ENCODE measurements at places on chromosomes 5 and 9.
A peak's percentile ranks its signal among the peaks of the same experiment; 100 is the strongest.

- DNase-seq = no peak
Measured at GRCh38 chr5:82205005-82205404, 73.1 kb downstream of the RPS23 start.

- no peak for DNase-seq
Measured at GRCh38 chr5:665541-665955, 27.6 kb downstream of the TPPP start.

- peak; percentile 93 for DNase-seq
Measured at GRCh38 chr5:74643111-74643562, 2.6 kb upstream of the ENC1 start.

DNA sequence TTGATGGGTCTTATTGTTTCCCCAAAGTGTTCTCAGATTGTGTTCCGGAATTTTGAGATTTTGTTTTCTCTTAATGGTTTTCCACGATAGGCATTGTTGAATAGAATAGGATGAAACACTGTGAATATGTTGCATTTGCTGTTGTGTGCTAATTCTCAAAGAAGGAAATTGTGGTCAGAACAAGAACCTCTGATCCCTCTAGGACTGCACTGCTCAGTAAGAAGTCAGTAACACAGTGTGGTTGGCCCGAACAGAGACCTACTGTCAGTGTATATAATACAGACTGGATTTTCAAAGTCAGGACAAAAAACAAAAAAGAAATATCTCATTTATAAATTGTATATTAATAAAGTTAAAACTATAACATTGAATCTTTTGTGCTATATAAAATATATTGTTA, 494.8 kb downstream of the MAT2B start:
- no peak for DNase-seq

DNA sequence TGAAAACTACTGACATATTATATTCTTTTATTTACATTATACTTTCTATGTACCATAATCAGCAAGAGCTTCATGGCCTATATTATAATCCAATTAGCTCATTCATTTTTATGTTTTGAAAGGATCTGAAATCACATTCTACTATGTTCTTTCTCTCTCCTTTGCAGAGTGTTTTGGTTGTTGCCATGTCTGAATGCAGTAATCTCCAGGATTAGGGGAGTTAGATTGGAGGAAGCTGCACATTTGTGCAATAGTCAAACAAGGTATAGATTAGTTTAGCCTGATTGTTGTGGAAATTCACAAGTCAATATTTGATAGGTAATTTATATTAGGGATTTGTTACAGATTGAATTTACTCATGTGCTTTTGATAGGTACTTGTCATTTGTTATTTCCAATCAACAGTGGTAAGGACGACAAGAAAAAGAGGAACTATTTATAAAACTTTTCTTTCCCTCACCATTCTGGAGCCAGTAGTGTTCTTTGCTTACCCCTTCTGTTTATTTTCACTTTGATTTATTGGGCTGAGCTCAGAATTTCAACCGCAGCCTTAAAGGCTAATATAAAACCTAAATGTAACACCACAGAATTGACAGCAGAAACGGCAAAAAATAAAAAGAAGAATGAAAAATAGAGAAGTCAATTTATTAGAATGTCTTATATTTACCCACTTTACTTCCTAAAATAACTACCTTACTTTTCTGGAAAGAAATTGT, 597.0 kb downstream of the CHSY3 start:
- no peak for DNase-seq

GRCh38 chr5:71586052-71586940, 844 bp upstream of the MCCC2 start:
- peak; percentile 38 for DNase-seq

DNA sequence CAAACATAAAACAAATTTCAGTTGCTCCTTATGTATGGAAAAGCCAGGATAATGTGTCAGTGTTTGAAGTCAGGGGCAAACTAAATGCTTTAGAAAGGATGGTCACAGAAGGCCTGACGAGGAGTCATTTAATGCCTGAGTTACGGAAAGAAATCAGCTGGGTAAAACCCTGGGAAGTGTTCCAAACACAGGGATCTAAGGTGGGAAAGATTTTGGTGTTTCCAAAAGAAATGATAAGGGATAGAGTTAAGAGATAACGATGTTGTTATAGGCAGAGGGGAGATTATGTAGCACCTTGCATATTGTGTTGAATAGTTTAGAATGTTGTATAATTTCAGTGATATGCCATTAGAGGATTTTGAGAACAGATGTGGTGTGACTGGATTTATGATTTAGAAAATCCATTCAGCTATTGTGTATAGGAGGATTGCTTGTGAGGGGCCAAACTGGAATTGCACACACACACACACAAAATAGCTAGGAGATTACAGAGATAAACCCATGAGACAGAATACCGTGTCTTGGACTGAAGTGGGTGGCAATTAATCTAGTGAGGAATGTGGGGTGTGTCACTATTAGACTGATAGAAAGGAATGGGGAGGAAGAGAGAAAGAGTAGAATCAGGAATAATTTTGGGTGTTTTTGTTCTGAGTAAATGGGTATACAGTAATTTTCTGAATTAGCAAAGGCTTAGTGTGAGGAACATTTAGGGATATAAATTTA, 274.2 kb upstream of the DAB2 start:
- no peak for DNase-seq

- no peak for DNase-seq
Measured at GRCh38 chr5:1100664-1101574, 10.9 kb downstream of the SLC12A7 start.

DNA sequence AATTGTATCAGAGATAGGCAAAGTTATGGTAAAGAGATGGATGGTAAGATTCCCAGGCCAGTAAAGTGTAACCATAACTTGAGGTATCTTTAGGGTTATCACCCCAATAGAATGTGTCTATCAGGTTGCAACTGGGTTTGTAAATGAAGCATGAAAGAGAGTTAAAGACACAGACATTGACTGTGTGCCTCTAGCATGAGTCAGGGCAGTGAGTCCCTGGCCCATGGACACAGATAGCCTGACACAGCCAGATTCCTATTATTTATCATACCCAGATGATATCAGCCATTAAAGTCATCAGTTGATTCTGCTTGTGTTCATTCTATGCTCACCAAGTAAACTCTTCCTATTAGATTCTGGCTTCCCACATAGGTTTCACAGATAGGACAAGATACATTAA, 33.5 kb upstream of the SNAPC3 start:
- DNase-seq = no peak

DNA sequence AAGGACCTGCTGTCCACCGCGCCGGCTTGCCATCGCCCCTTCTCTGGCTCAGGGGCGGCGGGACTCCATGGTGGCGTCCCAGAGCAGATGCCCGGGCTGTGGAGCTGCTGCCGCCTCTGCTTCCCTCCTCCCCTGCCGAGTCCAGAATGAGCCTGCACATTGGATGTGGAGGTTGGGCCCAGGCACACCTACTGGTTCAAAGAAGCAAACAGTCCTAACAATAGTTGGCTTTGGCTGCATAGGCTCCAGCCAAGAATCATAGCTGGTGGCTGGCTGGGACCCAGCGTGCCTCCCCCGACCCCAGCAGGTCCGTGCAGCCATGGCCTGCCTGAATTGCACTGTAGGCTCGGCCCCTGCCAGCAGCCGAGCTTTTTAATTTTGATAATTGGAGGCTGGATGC, 25.8 kb downstream of the ADAMTSL2 start:
- DNase-seq = no peak

- peak; percentile 13 for DNase-seq
Measured at GRCh38 chr5:96293966-96294883, 138.8 kb downstream of the PCSK1 start.

GRCh38 chr5:69024241-69024651, 69.6 kb upstream of the SLC30A5 start:
- peak; percentile 20 for DNase-seq

GRCh38 chr5:146388386-146388785, 49.7 kb downstream of the POU4F3 start:
- peak; percentile 36 for DNase-seq

- no peak for DNase-seq
Measured at GRCh38 chr9:21638104-21638503, 156.0 kb upstream of the IFNE start.

- DNase-seq = peak; percentile 15
Measured at GRCh38 chr5:130222573-130222972, 318.3 kb downstream of the CHSY3 start.

DNA sequence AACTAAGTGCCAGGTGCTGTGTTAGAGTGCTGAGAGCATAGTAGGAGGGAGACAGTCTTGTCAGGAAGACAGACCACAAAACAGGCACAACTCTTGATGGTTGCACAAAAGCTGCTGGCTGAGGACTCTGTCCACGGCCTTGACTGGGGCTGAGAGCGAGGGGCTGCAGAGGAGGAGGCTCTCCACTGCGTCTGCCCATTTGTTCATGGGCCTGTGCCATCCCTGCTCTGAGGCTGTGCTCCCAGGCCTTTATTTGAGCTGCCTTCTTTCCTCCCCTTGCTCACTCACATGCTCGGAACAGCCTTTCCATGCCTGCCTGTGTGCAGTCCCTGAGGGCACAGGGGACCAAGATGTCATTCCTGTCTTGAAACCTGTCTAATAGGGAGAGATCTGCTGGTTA, 147.8 kb downstream of the CACNA1B start:
- DNase-seq = no peak

GRCh38 chr9:81146684-81147337, 542.5 kb downstream of the TLE1 start:
- peak; percentile 75 for DNase-seq

DNA sequence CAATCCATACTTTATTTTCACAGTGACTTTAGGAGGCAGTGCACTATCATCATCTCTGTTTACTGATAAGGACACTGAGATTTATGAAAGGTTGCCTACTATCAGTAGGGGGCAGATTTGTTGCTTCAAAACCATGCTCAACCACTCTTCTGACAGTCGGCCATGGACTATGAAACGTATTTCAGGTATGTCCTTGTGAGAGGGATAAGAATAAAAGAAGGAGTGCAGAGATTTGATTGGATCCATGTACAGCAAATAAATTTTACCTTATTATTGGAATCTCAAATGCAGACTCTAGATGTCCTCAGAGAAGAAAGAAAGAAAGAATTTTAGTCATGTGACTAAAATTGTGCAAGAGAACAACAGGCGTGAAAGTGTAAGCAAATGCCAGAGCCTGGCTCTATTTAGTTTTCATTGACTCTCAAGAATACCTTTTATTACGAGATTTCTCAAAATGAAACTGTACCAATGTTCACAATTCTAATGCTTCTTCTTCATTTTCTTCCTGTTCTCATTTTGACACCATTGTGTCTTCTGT, 296.6 kb upstream of the RASA1 start:
- no peak for DNase-seq

GRCh38 chr5:83956386-83956785, 235.7 kb upstream of the HAPLN1 start:
- DNase-seq = no peak

DNA sequence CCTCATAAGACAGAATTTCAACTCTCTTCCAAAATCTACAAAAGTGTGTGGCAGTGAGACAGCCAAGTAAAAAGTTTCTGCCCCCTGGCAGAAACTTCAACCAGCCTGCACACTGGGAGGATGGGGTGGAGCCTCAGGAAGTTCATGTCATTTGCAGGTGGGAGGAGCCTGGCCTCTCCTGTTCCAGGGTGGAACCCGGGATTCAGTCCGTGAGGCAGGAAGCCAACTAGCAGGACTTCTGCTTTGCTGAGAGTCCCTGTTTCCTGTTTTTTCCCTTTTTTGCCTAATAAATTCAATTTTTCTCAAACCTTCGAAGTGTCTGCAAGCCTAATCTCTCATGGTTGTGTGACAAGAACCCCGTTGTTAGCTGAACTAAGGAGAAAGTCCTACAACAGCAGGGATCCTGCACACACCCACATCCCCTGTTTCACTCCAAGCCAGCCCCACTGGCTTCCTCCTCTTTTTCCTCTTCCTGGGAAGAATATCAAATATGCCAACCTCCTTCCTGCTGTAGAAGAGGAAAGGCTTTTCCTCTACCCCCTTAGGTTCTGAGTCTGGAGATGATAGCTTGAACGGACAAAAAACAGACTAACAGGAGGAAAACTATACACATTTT, 69.3 kb downstream of the ALDH7A1 start:
- peak; percentile 37 for DNase-seq

GRCh38 chr9:22035591-22036011, 26.5 kb upstream of the CDKN2B start:
- no peak for DNase-seq

GRCh38 chr9:85142496-85142911, 473.0 kb downstream of the NTRK2 start:
- DNase-seq = no peak

DNA sequence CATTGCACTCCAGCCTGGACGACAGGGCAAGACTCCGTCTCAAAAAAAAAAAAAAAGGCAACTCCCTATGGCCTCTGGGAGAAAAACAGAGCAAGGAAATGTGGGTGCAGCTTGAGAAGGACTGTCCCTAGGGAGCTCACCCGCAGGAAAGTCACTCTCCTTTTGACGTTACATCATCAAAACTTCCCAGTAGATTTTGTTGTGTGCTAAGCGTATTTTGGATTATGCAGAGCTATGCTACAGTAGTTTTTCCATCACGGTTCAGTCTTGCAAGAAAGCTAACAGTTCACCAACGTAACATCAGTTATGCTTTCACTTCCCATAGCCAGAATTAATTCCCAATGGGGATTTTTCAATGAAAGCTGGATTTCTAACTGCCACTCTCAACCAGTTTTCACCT, 138.8 kb downstream of the HSD17B3 start:
- no peak for DNase-seq

DNA sequence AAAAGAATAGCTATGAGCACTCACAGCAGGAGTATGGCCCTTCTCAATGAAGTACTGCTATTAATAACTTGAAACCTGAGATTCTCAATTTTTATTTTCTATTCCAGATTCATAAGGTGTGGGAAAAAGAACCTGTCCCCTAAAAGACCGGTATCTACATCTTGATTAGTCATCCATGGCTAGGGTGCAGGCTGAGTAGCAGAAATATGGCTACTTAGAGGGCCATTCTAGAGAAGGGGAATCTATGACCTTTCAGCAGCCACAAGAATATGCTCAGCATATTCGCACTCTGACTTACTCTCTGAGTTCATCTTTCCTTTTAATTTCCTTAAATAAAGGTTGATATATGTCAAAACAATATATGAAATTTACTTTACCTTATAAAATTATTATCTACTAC, 27.7 kb downstream of the WDR36 start:
- DNase-seq = no peak

DNA sequence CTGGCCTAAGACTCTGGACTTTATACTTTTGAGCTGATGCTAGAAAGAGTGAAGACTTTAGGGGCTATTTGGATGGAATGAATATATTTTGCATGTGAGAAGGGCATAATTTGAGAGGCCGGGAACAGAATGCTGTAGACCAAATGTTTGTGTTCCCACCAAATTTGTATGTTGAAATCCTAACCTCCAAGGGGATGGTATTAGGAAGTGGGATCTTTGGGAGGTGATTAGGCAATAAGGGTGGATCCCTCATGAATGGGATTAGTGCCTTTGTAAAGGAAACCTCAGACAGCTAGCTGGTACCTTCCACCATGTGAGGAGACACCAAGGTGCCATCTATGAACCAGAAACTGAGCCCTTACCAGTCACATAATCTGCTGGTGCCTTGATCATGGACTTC, 165.1 kb upstream of the S1PR3 start:
- no peak for DNase-seq
